ENCODE measurements at places on chromosomes 5 and 9.

DNA sequence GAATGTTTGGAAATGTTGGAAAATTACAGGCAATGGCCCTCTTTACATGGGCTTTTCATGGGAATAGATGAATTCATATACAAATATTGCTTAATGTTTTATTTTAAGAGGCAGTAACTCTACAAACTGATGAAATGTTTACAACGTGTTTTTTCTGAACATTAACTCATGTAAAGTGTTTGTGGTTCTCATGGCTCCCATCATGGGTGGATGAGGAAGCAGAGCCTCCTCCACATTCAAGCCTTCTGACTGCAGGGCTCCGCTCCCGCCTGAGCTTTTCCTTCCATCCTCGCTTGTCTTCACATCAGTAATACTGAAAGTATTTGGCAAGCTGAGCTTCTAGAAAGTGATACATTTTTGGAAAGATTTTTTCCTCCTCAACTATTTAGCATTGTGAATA, 204.2 kb downstream of the ARHGAP26 start:
- DNase-seq = no peak

GRCh38 chr5:86760661-86761060, 142.9 kb downstream of the COX7C start:
- DNase-seq = no peak

DNA sequence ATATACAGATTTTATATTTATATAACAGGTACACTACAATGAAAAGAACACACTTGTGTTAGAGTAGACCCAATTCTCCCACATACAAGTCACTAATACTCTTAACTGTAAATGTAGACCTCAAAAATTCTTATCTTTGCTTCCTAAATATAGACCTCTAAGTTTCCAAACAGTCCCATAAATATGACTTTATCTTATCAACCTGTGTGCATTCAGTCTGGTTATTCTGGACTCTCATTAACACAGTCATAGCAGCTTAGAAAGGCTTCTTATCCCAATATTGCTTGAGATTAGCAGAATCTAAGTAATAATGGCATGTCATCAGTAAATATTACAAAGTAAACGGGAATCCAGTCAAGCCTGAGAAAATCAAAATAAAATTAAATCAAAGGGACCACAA, 161.1 kb downstream of the FBXL17 start:
- no peak for DNase-seq

- peak; percentile 90 for DNase-seq
These were observed 46.2 kb upstream of the DENND4C start for GRCh38 chr9:19184144-19184917.

GRCh38 chr9:15400281-15400941, 22.3 kb upstream of the SNAPC3 start:
- DNase-seq = no peak

GRCh38 chr9:110620726-110621125, 41.2 kb upstream of the SVEP1 start:
- DNase-seq = no peak

DNA sequence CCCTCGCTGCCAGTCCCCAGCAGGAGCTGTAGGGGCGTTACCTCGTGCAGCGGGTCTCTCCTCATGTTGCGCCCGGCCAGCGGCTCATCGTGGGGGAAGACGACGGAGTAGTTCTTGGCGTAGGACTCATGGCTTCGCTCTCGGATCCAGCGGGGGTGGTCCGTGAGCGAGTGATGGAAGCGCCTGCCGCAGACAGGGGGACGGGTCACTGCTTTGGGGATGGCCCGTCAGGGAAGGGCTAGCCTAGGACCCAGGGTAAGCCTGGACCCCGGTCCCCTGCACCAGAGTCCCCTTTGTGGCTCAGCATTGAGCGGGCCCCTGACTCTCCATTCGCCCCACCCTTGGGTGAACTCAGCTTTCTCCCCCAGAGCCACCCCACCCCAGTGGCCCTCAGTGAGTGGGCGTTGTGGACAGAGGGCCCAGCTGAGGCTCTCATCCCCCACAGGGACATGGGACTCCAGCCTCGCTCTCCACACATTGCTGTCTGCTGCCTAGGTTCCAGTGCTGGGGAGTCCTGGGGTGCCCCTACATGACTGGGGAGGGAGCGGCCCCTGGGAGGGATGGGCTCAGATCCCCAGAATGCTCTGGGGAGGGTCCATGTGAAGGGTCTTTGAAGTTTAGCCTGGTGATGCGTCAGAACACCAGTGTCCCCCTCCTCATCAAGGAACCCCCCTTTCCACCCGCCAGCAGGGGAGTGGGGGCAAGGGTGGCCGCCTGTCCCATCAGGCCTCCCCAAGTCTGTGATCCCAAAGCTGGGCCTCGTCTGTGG, 29.7 kb downstream of the SARDH start:
- DNase-seq = no peak

DNA sequence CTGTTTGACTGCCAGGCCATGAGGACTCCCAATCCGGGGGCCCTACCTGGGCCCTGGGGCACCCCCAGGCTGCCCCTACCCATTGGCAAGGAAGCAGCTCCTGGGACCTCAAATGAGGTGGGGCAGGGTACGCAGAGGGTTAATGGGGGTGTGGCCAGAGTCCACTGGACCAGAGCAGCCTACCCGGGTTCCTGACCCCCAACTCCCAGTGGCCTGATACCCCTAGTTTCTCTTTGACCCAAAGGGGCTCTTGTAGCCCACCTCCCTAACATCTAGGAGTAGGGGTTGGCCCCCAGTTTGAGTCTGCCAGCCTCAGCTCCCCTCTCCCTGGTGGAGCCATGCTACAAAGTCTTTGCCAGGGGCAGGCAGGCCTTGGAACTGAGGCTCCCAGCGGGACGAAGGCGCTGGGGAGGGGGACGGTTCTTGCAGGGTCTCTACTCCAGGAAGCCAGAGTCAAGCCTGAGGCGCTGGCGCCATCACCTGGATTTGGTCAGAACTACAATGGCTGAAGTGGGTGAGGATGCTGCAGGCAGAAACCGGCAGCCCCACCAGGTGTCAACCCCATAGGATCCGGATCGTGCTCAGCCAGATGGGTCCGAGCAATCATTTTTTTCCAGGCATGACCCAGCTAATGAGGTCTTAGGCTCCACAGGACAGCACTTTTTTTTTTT, 8.4 kb upstream of the CERCAM start:
- no peak for DNase-seq

- no peak for DNase-seq
These were observed 137.9 kb upstream of the BASP1 start for GRCh38 chr5:17079562-17079961.

DNA sequence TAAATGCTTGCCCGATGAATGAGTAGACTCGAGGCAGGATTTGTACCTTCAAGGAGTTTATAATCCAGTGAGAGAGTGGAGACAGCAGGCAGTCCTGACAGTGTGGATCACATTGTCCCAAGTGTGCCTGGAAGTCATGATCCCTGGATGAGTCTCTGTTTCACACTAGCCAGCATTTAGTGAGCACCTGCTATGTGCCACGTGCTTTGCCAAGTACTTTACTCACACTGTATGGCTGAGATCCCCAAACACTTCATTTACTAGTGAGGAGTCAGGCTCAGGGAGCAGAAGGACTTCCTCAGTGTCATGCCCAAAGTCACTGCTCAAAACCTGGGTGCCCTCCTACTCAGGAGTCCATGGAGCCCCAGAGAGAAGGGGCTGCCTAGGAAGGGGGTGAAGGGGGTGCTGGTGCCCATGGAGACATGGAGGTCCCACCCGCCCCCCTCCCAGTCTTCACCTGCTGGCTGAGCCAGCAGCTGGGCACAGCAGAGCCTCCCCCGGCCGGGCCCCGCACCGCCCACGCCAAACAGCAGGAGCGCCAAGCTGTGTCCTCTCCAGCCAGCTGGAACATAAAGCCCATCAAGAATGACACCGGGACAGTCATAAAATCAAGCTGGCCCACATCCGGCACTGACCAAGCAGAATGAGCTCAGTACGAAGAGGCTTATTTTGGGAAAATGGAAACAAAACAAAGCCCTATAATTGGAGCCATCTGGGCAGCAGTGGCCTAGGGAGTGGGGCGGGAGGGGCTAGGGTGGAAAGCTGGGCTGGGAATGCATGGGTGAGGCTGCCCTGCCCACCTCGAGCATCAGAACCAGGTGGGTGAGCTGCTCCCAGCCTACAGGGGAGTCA, 10.6 kb downstream of the LAMC3 start:
- peak; percentile 75 for DNase-seq

DNA sequence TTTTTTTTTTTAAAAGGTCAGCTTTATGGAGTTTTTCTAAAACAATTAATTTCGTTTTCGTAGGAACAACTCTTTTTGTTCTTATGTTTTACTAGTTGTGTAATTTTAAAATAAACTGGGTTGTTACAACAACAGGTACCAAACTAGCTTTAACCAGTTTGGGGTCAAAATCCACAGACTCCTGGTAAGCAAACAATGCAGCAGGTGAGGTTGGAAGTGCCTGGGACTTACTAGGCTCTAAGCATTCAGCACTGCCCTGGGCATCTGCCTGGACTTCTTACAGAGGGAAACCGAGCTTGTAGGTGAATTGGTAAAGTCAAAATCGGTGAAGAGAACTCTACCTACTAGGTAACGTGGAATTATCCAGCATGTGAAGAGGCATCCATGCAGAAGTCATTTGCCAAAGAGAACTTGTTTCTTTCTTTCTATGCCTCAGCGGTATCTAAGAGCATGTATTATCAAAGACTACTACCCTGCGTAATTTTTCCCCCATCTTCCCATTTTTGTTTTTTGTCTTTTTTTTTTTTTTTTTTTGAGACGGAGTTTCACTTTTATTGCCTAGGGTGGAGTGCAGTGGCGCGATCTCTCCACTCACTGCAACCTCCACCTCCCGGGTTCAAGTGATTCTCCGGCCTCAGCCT, 145.4 kb downstream of the KCTD16 start:
- DNase-seq = no peak

DNA sequence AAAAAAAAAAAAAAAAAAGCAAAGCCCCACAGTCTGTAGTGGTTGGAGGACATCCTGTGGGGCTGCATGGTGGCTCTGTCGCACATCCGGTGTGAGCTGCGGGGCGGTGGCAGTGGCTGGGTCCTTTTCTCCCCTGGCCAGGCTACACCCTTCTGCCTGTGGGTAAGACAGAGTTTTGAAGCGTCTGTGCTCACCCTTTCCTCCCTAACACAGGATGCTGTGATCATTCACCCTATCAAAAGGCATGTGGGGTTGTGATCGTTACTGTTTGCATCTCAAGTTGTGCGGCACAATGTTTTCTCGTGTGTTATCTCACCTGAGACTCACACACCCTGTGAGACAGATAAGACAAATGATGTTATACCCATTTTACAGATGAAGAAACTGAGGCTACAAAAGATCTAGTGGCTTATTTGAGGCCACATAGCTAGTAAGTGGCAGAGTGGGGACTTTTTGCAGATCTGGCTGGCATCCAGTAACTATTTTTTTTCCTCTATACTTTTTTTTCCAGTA, 17.5 kb downstream of the IRF1 start:
- DNase-seq = no peak

Measured in ascending aorta (tissue), 2 donors.